ENCODE measurements at places on chromosomes 7 and 10. TPM values are rescaled to one million over a fixed set of nuclear protein-coding genes. Genes with fewer than 3 reads are reported as not detected.

- no peak overlapping the region for H3K27ac ChIP-seq
- H3K4me1 ChIP-seq: no peaks in the 10 kb centered on the region
- DNase-seq: no peak
- no peaks in the 10 kb centered on the region for H3K36me3 ChIP-seq
- peaks cover 26% of the 10 kb centered on the region for H3K27me3 ChIP-seq
Measured at GRCh38 chr7:8371742-8372141, 61.7 kb upstream of the NXPH1 start.

- no peak for DNase-seq
- H3K27ac ChIP-seq: no peak overlapping the region
- H3K4me3 ChIP-seq: no peak overlapping the region
- H3K4me1 ChIP-seq: no peaks in the 10 kb centered on the region
- H3K36me3 ChIP-seq: no peaks in the 10 kb centered on the region
- peaks cover 8% of the 10 kb centered on the region for H3K27me3 ChIP-seq
Measured at GRCh38 chr7:115462301-115463015, 540.6 kb downstream of the MDFIC start.

GRCh38 chr10:120983721-120984120 lies 132.6 kb downstream of the WDR11 start:
- H3K27me3 ChIP-seq: peaks cover 31% of the 10 kb centered on the region
- peaks cover 5% of the 10 kb centered on the region for H3K4me1 ChIP-seq
- H3K36me3 ChIP-seq: peaks cover 4% of the 10 kb centered on the region
- no peak overlapping the region for H3K27ac ChIP-seq
- no peak for DNase-seq

DNA sequence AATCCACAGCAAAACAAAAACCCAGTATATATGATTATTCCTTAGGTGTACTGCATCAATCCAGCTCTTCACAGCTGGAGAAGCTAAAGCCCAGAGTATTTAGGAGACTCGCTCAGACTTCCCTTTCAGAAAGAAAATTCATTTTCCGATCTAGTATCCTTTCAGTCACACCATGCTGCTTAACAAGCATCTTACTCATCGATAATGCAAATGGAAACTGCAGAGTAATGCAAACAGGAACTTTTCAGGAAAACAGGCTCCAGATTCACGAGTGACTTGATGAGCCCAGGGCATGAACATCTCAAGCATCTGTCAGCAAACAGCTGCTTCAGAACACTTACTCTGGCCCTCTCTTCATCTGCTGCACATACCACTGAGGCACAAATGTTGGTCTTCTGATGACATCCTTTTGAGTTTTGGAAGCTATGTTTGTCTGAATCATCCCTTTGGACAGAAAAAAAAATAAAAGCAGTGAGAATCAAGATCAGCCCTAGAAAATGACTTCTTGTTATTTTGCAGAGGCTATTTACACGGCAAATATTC lies 24.9 kb upstream of the ZC3HAV1L start:
- H3K27me3 ChIP-seq: no peaks in the 10 kb centered on the region
- no peak for DNase-seq
- H3K36me3 ChIP-seq: peaks cover 19% of the 10 kb centered on the region
- peak overlapping the region; percentile 31 for H3K27ac ChIP-seq

- DNase-seq: no peak
- no peaks in the 10 kb centered on the region for H3K27me3 ChIP-seq
- H3K36me3 ChIP-seq: no peaks in the 10 kb centered on the region
- H3K4me1 ChIP-seq: peaks cover 40% of the 10 kb centered on the region
- no peak overlapping the region for H3K27ac ChIP-seq
- no peak overlapping the region for H3K4me3 ChIP-seq
Measured at GRCh38 chr7:70317356-70317755, 719.1 kb downstream of the AUTS2 start.

GRCh38 chr10:92146781-92147180 lies 144.1 kb downstream of the CPEB3 start:
- H3K36me3 ChIP-seq: no peaks in the 10 kb centered on the region
- no peak overlapping the region for H3K4me3 ChIP-seq
- H3K27ac ChIP-seq: no peak overlapping the region
- no peak for DNase-seq
- no peaks in the 10 kb centered on the region for H3K27me3 ChIP-seq

GRCh38 chr7:70063927-70064326 lies 465.7 kb downstream of the AUTS2 start:
- H3K27ac ChIP-seq: no peak overlapping the region
- no peak overlapping the region for H3K4me3 ChIP-seq
- H3K27me3 ChIP-seq: no peaks in the 10 kb centered on the region
- no peak for DNase-seq
- no peaks in the 10 kb centered on the region for H3K4me1 ChIP-seq
- no peaks in the 10 kb centered on the region for H3K36me3 ChIP-seq

- no peak overlapping the region for H3K4me3 ChIP-seq
- no peaks in the 10 kb centered on the region for H3K36me3 ChIP-seq
- DNase-seq: no peak
Measured at GRCh38 chr7:100446040-100446439, 9.7 kb upstream of the PPP1R35 start.

GRCh38 chr10:104307576-104308438 lies 30.5 kb downstream of the ITPRIP start:
- peak overlapping the region; percentile 34 for H3K27ac ChIP-seq
- peaks cover 14% of the 10 kb centered on the region for H3K27me3 ChIP-seq
- H3K4me1 ChIP-seq: peaks cover 63% of the 10 kb centered on the region
- no peak for DNase-seq
- H3K36me3 ChIP-seq: peaks cover 13% of the 10 kb centered on the region

- H3K4me1 ChIP-seq: no peaks in the 10 kb centered on the region
- H3K36me3 ChIP-seq: no peaks in the 10 kb centered on the region
- peaks cover under 1% of the 10 kb centered on the region for H3K27me3 ChIP-seq
- H3K4me3 ChIP-seq: no peak overlapping the region
- DNase-seq: no peak
Measured at GRCh38 chr10:58985216-58985615, 191.2 kb upstream of the PHYHIPL start.

DNA sequence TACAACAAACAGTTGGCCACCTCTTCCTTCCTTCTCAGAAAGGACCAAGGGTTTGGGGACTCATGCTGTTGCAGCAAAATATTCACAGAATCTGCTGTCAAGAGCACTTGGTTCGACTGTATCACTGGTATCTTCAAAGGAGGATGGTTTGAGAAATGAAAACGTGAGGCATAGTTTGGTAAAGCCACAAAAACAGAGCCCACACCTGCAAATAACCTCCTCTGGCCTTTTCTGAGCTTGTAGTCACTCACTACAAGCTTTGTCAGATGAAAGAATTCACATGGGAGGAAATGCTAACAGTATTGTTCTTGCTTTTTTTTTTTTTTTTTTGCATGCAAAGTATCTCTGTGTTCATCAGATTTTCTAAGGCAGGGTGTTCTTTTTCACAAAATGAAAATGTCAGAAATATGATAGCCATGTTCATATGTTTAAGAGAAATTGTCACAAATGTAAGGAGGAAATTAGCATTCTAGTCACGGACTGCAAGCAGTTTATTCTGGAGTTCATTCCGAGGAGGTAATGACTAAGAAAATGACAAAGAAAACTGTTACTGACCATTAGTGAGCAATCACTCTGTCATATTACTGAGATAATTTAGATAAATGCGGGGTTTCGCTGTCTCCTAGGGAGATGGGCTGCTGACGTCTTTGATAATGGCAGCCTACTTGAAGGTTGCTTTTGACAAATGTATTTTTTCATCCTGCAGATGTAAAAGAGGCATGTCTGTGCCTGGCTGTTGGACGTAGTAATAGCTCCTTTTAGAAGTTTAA lies 117.8 kb upstream of the MYO3A start:
- H3K27ac ChIP-seq: no peak overlapping the region
- no peak for DNase-seq
- H3K4me3 ChIP-seq: no peak overlapping the region
- no peaks in the 10 kb centered on the region for H3K36me3 ChIP-seq

DNA sequence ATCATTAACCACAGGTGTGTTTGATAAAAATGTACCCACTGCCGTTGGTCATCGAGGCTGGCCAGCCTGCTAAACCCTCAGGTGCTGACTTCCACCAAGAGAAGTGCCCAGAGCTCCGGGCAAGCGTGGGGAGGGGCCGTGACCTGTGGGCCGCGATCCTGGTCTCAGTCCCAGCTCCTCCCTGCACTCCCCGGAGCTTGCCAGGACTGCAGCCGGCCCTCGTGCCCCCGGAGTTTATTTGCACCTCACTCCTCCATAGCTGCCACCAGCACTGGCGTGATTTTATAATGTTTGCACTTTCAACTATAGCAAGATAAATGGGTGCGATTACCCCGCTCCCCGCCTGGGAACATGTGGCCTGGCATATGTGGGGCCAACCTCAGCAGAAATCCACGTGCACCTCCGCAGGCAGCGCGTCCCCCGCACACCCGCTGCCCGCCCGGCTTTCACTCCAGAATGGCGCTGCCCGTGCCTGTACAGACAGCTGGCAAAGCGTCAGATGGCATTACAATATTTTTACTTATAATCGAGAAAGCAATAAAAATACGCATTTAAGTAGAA lies 30.8 kb downstream of the UNCX start:
- no peak for DNase-seq
- peaks cover 26% of the 10 kb centered on the region for H3K27me3 ChIP-seq
- H3K27ac ChIP-seq: no peak overlapping the region
- H3K4me1 ChIP-seq: no peaks in the 10 kb centered on the region

DNA sequence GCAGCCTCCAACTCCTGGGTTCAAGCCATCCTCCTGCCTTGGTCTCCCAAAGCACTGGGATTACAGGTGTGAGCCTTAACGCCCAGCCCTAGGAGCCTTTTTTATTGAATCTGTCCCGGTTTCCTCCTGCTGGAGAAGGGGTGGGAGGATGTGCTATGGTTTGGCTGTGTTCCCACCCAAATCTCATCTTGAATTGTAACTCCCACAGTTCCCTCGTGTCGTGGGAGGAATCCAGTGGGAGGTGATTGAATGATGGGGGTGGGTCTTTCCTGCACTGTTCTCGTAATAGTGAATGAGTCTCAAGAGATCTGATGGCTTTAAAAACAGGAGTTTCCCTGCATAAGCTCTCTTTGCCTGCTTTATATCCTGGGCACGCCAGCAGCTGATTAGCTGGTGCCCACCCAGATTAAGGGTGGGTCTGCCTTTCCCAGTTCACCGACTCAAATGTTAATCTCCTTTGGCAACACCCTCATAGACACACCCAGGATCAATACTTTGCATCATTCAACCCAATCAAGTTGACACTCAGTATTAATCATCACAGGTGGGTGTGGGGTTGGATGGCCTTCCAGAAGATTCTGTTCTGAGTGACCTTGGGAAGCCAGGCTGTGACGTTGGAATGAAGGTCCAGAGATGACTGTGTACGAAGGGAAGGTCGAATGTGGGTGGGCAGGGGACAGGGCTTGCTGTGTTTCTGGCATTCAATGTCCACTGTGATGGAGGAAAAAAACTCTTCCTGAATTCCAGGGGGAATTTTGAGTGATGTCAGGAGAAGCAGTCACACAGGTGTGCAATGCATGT lies 33.8 kb upstream of the CUX1 start:
- no peak for DNase-seq
- H3K4me1 ChIP-seq: peaks cover 5% of the 10 kb centered on the region
- no peaks in the 10 kb centered on the region for H3K27me3 ChIP-seq
- H3K36me3 ChIP-seq: peaks cover 2% of the 10 kb centered on the region

DNA sequence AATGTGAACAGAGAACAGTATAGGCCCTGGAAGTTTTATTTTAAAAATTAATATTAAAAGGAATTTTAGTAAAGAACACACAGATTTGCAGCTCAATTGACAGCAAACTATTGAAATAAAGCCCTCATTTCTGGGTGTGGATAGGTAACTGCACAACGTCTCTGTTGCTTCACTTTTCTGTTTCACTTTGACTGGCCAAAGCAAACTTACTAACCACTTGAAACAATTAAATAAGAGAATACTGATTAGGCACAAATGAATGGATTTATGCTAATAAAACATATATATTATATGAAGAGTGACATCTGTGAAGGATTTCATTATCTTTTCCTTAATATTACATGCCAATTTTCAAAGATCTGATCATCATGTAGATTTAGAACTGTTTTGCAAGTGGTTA lies 11.9 kb downstream of the ZNF804B start:
- no peak for DNase-seq
- no peaks in the 10 kb centered on the region for H3K36me3 ChIP-seq
- peaks cover 8% of the 10 kb centered on the region for H3K27me3 ChIP-seq
- H3K27ac ChIP-seq: no peak overlapping the region
- no peak overlapping the region for H3K4me3 ChIP-seq

DNA sequence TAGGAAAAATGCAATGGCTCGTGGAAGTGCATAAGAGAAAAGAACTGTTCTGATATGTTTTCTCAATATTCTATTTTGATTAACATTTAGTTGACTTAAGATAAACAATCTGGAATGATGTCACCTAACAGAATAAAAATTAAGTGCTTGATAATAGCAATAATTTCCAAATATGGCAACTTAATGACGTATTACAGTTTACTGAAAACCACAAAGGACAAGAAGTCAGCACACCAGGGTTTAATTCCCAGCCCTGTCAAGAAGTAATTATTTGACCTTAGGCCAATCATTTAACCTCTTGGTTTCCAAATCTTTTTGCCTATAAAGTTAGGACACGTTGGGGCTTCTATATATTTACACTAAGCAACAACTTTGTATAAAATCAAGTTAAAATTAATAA lies 95.7 kb downstream of the CABCOCO1 start:
- no peak overlapping the region for H3K27ac ChIP-seq
- no peaks in the 10 kb centered on the region for H3K36me3 ChIP-seq

DNA sequence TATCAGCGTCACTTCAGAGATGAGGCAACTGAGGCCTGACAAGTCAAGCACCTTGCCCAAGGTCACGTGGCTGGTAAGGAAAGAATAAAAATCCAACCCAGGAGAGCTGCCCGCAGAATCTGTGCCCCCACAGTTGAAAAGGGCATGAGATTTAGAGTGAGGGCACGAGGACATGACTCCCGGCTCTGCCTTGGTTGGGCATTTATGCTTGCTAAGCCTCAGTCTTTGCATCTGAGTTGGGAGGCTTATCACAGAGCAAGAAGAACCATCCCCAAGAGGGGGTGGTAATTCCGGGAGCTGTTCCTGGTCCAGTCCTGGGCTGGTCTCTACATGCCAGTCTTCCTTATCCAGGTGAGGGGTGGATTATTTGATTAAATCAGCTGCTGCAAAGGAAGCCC lies 37.3 kb downstream of the PLPP4 start:
- no peaks in the 10 kb centered on the region for H3K27me3 ChIP-seq
- H3K4me1 ChIP-seq: no peaks in the 10 kb centered on the region
- no peak overlapping the region for H3K4me3 ChIP-seq

DNA sequence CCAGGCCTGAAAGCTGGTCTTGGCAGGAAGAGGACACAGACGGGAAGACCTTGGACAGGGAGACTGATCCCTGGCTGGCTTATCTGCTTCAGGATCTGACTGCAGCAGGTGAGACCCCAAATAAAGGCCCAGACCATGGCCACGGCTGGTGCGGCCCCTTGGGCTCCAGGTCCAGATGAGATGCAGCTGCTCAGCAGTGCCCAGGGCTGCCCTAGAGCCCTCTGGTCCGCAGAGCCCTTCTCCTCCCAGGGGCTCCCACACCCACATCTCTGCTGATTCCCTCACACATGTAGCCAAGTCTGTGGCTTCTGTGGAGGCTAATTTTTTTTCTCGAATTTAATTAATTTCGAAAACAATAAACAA lies 46.3 kb downstream of the VIPR2 start:
- H3K27ac ChIP-seq: no peak overlapping the region
- no peak for DNase-seq
- no peaks in the 10 kb centered on the region for H3K27me3 ChIP-seq
- H3K4me1 ChIP-seq: no peaks in the 10 kb centered on the region
- no peak overlapping the region for H3K4me3 ChIP-seq

- H3K4me1 ChIP-seq: peaks cover 32% of the 10 kb centered on the region
- peaks cover 2% of the 10 kb centered on the region for H3K36me3 ChIP-seq
- H3K4me3 ChIP-seq: no peak overlapping the region
- DNase-seq: no peak
Measured at GRCh38 chr7:26860361-26860760, 4.0 kb downstream of the SKAP2 start.

PITX3 gene
- 0.28 TPM for total RNA-seq

TMEM225B gene
- total RNA-seq: 2.5 TPM

SMARCD3 gene
- 8.2 TPM for total RNA-seq

PI4K2A gene
- 15.4 TPM for total RNA-seq

OPN1SW gene
- not detected for total RNA-seq

KCNMA1 gene
- 0.55 TPM for total RNA-seq

STAG3 gene
- 121 TPM for total RNA-seq

TMEM130 gene
- total RNA-seq: 0.35 TPM

All from activated T-cell treated with anti-CD3 and anti-CD28 coated beads, Interleukin-2, amount 50 U/mL, for 72 hours (primary cell).